ENCODE measurements at places on chromosomes 12 and 14.
A peak's percentile ranks its signal among the peaks of the same experiment; 100 is the strongest.

DNA sequence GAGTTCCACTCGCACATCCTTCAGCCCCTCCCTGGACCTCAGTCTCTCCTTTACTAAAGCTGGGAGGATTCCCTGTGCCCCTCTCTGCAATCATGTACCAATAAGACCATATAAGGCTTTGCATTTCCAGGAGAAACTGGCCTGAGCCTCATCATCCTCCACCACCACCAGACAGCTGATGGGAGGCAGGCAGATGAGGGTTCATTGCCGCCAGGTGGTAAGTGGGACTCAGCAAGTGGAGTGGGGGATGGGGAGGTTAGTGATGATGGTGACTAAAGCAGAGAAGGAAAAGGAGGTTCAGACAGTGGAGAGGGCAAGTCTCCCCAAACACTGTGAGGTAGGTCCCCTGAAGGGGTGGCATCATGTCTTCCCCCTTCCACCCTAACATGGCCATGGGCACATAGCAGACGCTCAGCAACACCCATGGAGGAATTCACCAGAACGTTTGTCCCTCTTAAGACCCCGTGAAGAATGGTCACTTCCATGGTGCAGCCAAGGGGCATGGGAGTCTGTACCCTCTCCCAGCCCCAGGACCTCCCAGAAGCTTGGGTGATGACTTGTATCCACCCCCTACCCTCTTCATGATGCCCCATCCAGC, 4.5 kb upstream of the TNFRSF1A start:
- no peak for DNase-seq

DNA sequence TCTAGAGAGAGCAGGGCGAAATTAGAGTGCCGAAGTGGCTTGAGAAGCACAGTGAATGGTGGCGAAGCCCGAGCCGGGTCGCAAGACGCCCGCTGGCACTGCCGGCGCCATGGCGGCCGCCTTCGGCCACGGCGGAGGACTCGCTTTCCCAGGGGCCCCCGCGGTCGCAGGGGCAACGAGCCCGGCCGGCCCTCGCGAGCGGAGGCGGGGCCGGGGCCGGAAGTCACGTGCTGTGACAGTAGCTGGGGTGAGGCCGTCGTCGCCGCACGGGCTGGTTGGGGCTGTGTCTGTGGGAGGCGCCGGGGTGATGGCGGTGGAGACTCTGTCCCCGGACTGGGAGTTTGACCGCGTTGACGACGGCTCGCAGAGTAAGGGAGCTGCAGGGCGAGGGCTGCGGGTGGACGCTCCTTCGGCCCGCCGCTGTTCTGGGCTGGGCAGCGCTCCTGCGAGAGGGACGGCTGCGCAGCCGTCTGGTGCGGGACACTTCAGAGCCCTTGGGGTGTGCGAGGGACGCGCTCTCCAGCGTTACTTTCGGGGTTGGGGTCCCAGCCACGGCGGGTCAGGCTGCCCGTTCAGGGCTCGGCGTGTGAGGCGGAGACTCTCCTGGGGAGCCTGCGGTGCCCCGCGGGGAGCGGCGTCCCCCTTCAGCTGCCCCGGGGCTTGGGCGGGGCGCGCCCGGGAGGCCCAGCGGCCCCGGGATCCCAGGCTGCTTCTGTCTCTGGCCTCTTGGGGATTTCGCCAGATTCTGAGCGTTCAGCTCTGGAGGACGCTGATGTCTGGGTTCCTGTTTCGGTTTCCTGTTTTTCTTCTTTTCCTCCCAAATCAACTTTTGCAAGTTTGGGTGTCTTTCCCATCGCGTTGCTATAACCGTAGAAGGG, at the start of gene WASHC4:
Gene WASHC4, plus strand, starts transcription at position 238 of the 878 bp plus-strand sequence. Its CDS starts 70 bp downstream, at position 308.
- peak; percentile 98 for DNase-seq

DNA sequence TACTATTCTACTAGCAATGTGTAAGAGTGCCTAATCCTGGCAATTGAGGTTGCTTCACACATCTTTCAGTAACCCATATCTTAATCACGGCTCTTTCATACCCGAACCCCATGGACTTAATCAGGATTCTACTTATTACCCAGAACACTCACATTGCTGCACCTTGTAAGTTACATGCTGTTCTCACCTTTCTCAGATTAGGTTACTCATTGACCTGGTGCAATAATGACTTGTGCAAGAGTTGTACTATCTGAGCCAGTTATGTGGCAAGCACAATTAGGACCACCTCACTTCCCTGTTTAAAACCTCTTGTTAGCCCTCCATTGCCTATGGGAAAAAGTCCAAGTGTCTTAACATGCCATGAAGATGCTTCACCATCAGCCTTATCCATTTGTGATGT, 306.7 kb upstream of the E2F7 start:
- DNase-seq: no peak

DNA sequence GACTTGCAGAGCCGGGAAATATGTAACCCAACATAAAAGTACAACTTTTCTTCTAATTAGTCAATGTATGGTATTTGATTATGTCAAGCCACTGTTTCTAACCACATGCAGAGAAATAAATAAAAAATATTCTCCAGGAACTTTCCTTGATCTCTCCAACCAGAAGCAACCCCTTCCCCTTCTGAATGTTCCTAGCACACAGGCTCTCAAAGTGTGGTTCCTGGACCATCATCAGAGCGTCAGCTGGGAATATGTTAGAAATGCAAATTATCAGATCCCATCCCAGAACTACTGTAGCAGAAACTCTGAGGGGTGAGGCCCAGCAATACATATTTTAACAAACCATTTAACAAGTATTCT, 21.0 kb upstream of the ITPR2 start:
- DNase-seq: no peak

DNA sequence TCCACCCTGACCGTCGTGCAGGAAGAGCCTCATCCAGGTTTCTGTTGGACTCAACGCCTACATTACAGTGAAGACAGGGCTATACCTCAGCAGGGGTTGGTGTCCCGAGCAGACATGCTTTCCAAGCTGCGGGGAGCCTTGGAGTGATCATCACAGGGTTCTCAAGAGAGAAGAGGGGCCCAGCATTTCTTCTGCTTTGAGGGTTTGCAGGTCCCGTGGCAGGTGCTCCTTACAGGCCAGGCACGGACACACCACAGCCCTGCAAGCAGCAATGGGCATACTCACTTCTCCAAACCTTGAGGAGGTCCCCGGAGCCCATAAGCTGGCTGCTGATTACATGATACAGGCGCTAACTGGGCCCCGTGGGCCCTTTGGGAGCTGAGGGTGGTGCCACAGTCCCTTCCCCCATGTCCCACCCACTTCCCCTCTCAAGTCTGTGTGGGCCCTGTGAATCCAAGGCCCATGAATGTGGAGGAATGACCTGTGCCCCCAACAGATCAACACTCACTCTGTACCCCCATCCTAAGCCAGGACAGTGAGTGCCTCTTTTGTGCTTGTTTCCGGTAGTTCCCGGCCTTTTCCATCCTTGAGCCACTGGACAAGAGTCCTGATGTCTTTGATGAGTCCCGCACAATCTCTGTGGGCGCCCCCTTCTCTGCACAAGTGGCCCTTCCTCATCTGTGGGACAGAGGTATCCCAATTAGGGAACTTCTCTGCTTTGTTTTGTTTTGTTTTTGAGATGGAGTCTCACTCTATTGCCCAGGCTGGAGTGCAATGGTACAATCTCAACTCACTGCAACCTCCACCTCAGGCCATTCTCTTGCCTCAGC, 1.1 kb downstream of the AQP2 start:
- no peak for DNase-seq

GRCh38 chr14:61322011-61322798, 826 bp downstream of the PRKCH start:
- no peak for DNase-seq

DNA sequence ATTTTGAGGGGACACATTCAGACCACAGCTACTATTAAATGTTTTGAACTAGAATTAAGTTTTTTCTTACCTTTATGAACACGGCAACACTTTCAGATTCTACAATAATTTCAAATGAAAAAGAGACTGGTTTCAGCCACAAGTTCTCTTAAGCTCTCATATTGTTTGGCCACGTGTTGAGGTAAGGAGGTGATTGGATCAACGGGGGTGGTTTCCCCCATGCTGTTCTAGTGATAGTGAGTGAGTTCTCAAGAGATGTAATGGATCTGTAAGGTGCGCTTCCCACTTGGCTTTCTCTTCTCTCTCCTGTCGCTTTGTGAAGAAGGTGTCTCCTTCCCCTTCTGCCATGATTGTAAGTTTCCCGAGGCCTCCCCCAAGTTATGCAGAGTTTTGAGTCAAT, 48.9 kb upstream of the DYRK2 start:
- DNase-seq: no peak

DNA sequence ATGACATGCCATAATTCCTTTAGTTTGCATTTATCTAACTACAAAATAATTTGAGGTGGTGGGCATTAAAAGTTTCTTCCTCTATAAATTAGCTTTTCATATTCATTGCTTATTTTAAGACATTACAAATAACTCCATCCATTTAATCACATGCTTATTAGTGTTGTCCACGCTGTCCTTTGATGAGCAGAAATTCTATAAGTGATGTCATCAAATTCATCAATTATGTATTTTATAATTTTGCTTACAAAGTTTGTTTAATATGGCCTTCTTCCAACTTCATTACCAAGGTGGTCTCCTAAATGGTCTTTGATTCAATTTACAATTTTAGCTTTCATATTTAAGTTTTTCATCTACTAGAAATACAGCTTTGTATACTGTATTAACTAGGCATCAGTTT, 173.5 kb downstream of the PRKD1 start:
- DNase-seq: no peak

- no peak for DNase-seq
These were observed 5.5 kb downstream of the BTG1 start for GRCh38 chr12:92140156-92140555.

- no peak for DNase-seq
These were observed 37.9 kb downstream of the LRRK2 start for GRCh38 chr12:40262657-40263056.

GRCh38 chr12:116594325-116595038, 35.3 kb downstream of the MAP1LC3B2 start:
- no peak for DNase-seq

DNA sequence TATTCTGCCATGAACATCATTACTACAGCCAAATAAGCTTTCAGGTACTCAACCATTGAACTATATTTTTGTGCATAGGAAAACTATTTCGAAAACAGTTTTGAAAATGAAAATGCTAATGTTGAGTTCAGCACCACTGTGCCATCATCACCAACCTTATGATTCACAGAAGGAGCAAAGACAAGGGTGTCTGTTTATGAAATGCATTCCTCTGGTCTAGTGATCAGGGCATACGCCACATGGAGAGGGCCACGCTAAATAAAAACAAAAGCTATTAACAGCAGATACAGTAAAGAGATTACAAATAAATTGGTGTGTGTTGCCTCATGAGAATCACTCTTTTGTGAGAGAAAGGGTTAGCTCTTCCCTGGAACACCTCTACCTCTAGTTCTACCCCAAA, 43.2 kb upstream of the BMAL2 start:
- DNase-seq: no peak

- DNase-seq: no peak
These were observed 13.1 kb upstream of the ESPL1 start for GRCh38 chr12:53254816-53255545.
